ENCODE measurements at places on chromosomes 16 and 17. TPM values are rescaled to one million over a fixed set of nuclear protein-coding genes. Genes with fewer than 3 reads are reported as not detected.

GRCh38 chr16:24382762-24383407, 126.8 kb downstream of the CACNG3 start:
- H3K27me3 ChIP-seq, result no peaks in the 10 kb centered on the region
- no peaks in the 10 kb centered on the region for H3K4me1 ChIP-seq
- no peak overlapping the region for H3K27ac ChIP-seq
- DNase-seq, result no peak
- no peak overlapping the region for H3K4me3 ChIP-seq
- no peaks in the 10 kb centered on the region for H3K36me3 ChIP-seq

GRCh38 chr17:55776271-55776670, 25.4 kb downstream of the PCTP start:
- H3K27ac ChIP-seq, result no peak overlapping the region
- DNase-seq, result no peak
- H3K36me3 ChIP-seq, result no peaks in the 10 kb centered on the region

GRCh38 chr16:56272583-56272894, 81.2 kb downstream of the GNAO1 start:
- H3K27ac ChIP-seq, result no peak overlapping the region
- H3K27me3 ChIP-seq, result peaks cover 6% of the 10 kb centered on the region
- no peaks in the 10 kb centered on the region for H3K4me1 ChIP-seq
- H3K4me3 ChIP-seq, result no peak overlapping the region
- H3K36me3 ChIP-seq, result no peaks in the 10 kb centered on the region
- no peak for DNase-seq

The SNRNP25 gene
- polyA plus RNA-seq, result 45.9 TPM

The C17orf78 gene
- polyA plus RNA-seq, result not detected

The CIITA gene
- 0.05 TPM for polyA plus RNA-seq

The CD19 gene
- polyA plus RNA-seq, result not detected

DNA sequence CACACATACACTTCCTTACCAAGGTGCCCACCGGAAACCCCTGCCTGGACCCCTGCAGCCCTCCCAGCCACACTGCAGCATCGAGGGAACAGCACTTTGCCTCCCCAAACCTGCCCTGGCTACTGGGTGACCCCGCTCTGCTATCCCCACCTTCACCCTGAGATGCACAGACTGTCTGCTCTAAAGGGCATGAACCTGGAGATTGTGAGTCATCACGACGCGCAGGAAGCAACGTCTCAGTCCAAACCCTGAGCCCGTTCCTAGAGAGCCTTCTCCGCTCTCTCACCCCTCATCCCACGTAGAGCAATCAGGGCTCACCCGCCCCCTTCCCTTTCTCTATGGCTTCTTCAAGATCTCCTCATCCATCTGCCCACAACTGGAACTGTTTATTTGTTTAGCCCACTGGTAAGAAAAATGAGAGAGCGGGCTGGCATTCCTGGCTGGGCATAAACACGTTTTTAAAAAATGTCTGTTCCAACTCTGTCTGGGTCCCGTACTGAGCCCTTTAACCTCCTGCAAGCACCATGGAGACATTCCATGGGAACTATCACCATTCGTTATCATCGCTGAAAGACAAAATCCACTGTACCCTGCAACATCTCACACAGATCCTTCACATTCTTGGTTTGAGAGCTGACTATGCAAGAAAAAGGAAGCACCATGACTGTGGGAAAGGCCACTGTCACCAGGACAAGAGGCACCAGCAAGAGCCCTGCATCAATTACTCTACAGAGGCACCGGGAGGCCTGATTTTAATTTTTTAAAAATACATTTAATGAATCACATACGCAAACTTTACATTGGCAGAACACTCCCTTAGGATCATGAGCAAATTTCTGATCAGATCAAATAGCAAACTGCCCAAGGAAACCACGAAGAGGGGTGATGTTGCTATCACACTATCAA, 28.2 kb downstream of the ZFHX3 start:
- peaks cover 5% of the 10 kb centered on the region for H3K27me3 ChIP-seq
- no peak overlapping the region for H3K27ac ChIP-seq
- DNase-seq, result no peak

- H3K27ac ChIP-seq, result no peak overlapping the region
- no peaks in the 10 kb centered on the region for H3K36me3 ChIP-seq
- no peak overlapping the region for H3K4me3 ChIP-seq
- no peaks in the 10 kb centered on the region for H3K4me1 ChIP-seq
These were observed 72.8 kb downstream of the MMD start for GRCh38 chr17:55348749-55349354.

- no peak overlapping the region for H3K27ac ChIP-seq
- peaks cover 26% of the 10 kb centered on the region for H3K27me3 ChIP-seq
- no peak for DNase-seq
- no peaks in the 10 kb centered on the region for H3K36me3 ChIP-seq
- no peak overlapping the region for H3K4me3 ChIP-seq
These were observed 10.7 kb downstream of the CACNG4 start for GRCh38 chr17:66975188-66975587.

DNA sequence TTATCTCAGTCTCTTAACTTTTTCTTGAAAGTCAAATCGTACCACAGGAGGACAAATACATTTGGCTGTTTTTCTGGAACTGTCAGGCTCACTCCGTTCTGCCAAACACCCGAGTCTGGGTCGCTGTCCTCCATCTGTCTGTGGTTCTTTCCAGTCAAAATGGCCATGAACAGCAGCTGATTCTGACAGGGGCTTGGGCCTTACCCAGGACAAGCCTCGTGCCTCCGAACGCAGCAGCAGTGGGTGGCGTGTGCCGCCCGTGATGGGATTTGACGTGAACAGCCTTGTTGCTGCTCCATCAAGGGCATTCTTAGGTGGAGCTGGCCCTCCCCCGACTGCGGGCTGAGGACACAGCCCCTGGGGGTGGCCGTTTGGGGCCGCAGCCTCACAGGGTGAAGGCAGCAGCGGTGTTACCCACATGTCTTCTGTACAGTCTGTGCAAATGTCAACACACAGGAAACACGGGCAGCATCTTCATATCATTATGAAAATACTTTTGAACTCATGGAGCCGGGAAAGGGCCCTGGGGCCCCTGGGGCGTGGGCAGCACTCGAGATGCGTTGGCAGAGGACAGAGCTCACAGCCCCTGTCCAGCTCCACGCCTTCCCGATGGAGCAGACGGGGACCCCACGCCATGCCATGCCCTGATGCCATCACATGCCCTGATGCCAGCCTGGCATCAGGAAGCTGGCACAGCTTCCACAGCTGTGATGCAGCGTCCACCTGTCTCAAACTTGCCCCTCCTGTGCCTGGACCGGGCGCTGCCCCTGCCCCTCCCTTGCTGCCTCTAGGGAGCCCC, 8.6 kb upstream of the ACSF3 start:
- H3K36me3 ChIP-seq, result no peaks in the 10 kb centered on the region
- no peak overlapping the region for H3K27ac ChIP-seq
- no peak overlapping the region for H3K4me3 ChIP-seq
- DNase-seq, result no peak
- no peaks in the 10 kb centered on the region for H3K4me1 ChIP-seq
- peaks cover 26% of the 10 kb centered on the region for H3K27me3 ChIP-seq

DNA sequence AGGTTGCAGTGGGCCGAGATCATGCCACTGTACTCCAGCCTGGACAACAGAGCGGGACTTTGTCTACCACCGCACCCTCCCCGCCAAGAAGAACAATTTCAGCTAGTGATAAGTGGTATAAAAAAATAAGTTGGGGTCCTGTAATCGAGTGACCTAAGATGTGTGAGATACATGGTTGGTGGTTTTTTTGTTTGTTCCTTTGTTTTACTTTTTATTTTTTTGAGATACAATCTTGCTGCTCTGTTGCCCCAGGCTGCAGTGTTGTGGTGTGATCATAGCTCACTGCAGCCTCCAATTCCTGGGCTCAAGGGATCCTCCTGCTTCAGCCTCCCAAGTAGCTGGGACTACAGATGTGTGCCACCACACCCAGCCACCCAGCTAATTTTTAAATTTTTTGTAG, 58.7 kb downstream of the PITPNC1 start:
- H3K4me3 ChIP-seq, result no peak overlapping the region
- no peak for DNase-seq
- no peaks in the 10 kb centered on the region for H3K27me3 ChIP-seq
- no peaks in the 10 kb centered on the region for H3K36me3 ChIP-seq
- H3K27ac ChIP-seq, result no peak overlapping the region
- peaks cover 27% of the 10 kb centered on the region for H3K4me1 ChIP-seq

DNA sequence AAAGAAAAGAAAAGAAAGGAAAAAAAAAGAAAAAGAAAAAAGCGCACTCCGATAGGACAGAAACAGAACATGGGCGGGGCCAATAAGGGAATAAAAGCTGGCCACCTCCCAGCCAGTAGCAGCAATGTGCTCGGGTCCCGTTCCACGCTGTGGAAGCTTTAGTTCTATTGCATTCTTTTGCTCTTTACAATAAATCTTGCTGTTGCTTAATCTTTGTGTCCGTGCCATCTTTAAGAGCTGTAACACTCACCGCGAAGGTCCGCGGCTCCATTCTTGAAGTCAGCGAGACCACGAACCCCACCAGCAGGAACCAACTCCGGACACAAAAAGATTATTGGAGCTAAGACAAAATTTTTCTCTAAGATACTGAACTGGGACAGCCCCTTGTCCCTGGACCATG, 3.1 kb upstream of the ARL5C start:
- H3K27me3 ChIP-seq, result peaks cover 10% of the 10 kb centered on the region
- H3K36me3 ChIP-seq, result no peaks in the 10 kb centered on the region
- DNase-seq, result no peak
- H3K4me3 ChIP-seq, result no peak overlapping the region
- H3K4me1 ChIP-seq, result peaks cover 9% of the 10 kb centered on the region

- H3K4me1 ChIP-seq, result no peaks in the 10 kb centered on the region
- H3K27me3 ChIP-seq, result no peaks in the 10 kb centered on the region
- no peak for DNase-seq
- H3K27ac ChIP-seq, result no peak overlapping the region
- no peak overlapping the region for H3K4me3 ChIP-seq
- no peaks in the 10 kb centered on the region for H3K36me3 ChIP-seq
These were observed 1491.4 kb upstream of the GOT2 start for GRCh38 chr16:60225541-60225940.

- H3K4me1 ChIP-seq, result no peaks in the 10 kb centered on the region
- H3K36me3 ChIP-seq, result peaks cover under 1% of the 10 kb centered on the region
- no peak overlapping the region for H3K27ac ChIP-seq
- H3K4me3 ChIP-seq, result no peak overlapping the region
- no peaks in the 10 kb centered on the region for H3K27me3 ChIP-seq
- no peak for DNase-seq
These were observed 23.0 kb downstream of the MGRN1 start for GRCh38 chr16:4647644-4647980.

DNA sequence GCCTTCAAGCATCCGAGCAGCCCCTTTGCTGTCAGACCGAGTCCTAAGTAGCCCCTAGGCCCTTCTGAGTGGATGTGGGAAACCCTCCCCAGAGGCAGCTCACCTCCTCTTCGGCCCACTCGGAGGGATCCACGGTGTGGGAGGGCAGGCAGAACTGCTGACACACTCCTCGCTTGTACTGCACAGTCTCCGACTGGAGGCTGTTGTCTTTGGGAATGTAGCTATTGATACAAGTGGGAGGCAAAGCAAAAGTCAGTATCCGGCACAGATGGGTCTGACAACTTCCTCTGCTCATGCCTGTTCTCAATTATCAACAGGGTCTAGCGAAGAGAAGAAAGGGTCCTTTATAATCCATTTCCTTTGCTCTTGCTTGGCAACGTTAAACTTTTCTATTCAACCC, 25.9 kb upstream of the FOXJ1 start:
- H3K4me1 ChIP-seq, result no peaks in the 10 kb centered on the region
- H3K27me3 ChIP-seq, result no peaks in the 10 kb centered on the region
- H3K4me3 ChIP-seq, result no peak overlapping the region

DNA sequence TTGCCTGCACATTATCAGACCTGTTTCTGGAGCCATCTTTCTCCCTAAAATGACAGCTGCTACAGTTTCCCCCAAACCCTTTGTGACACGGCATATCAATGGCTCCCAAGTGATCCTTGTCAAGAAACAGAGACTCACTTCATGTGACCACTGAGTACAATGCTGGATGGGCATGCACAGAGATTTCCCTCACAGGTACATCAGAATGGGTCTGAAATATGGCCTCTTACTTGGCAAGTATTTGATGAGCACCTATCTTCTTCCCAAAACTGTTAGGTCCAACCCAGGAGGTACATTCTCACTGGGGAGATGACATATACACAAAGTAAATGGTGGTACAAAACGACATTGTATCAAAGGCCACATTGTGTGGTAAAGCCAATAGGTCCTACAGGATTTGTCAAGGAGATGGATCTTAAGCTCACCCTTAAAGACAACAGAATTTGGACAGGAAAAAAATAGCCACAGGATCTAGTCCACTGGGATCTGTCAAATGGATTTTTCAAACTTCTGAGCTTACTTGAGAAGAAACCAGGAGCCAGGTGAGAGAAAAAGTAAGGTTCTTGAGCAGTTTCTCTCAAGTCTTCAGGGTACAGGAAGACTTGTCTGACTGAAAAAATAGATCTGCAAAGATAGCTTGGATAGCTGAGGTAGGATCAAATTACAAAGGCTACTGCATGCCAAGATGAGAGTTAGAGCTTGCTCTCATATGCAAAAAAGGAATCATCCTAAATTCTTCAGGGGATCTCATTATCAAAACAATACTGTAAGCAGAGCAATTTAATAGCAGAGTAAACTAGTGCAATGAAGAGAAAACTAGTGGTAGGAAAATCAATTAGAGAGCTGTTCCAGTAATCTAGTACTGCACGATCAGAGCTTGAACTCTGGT, 28.8 kb downstream of the RNF43 start:
- H3K4me1 ChIP-seq, result peaks cover 51% of the 10 kb centered on the region
- DNase-seq, result no peak
- no peak overlapping the region for H3K4me3 ChIP-seq
- H3K36me3 ChIP-seq, result peaks cover 3% of the 10 kb centered on the region

The HNF1B gene
- not detected for polyA plus RNA-seq

The OR1F1 gene
- 0.58 TPM for polyA plus RNA-seq

GRCh38 chr17:2755891-2756724, 6.7 kb upstream of the CCDC92B start:
- H3K27me3 ChIP-seq, result peaks cover 29% of the 10 kb centered on the region
- no peak overlapping the region for H3K4me3 ChIP-seq
- no peaks in the 10 kb centered on the region for H3K4me1 ChIP-seq

The FOXJ1 gene
- 0.02 TPM for polyA plus RNA-seq

The OR2C1 gene
- 0.14 TPM for polyA plus RNA-seq

The KLHDC4 gene
- 15.3 TPM for polyA plus RNA-seq

DNA sequence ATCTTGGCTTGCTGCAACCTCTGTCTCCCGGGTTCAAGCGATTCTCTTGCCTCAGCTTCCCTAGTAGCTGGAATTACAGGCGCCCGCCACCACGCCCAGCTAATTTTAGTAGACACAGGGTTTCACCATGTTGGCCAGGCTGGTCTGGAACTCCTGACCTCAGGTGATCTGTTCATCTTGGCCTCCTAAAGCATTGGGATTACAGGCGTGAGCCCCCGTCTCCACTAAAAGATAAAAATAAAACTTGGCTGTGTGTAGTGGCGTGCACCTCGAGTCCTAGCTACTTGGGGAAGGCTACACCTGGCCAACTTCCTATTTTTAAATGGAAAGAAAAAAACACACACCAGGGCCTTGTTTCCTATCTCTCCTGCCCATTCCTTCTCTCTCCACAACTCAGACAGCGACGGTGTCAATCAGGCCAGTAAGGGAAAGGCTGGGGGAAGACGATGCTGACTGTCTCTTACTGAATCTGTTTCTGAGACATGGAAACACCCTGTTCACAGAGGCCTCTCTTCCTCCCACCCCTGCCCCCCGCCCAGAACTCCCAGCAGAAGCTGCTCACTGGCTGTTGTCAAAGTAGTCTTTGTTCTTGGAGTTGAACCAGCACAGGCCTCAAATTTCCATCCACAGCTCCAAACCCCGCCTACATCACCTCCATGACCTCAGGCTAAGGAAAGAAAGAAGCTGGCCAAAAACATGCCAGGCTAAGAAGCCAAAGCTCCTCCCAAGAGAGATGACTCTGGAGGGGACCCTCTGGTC, 96.6 kb downstream of the NXN start:
- H3K4me3 ChIP-seq, result no peak overlapping the region
- peak overlapping the region; percentile 75 for H3K27ac ChIP-seq
- peaks cover 44% of the 10 kb centered on the region for H3K4me1 ChIP-seq
- H3K27me3 ChIP-seq, result no peaks in the 10 kb centered on the region
- no peak for DNase-seq
- H3K36me3 ChIP-seq, result peaks cover 2% of the 10 kb centered on the region

All from keratinocyte (primary cell).